Eye (tissue), 1 donor: ENCODE measurements at places on chromosomes 3 and 15.
A peak's percentile ranks its signal among the peaks of the same experiment; 100 is the strongest.

DNA sequence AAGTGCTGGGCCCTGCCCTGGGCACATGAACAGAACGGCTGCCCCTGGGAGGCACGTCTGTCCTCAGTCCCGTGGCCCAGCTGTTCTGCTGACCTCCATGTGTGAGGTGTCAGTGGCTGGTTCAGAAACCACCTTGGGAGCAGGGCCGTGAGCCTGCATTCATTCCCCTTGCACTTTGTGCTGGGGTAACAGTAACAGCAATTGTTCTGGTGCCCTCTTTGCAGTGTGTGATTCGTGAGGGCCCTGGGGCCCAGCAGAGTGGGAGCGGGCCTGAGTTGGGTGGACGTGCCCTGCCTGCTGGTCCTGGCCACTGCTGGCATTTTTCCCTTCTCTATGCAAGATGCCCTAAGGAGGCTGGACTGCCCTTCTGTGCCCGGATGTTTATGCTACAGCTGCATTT is 50.4 kb upstream of the MYZAP start:
- no peak for DNase-seq

DNA sequence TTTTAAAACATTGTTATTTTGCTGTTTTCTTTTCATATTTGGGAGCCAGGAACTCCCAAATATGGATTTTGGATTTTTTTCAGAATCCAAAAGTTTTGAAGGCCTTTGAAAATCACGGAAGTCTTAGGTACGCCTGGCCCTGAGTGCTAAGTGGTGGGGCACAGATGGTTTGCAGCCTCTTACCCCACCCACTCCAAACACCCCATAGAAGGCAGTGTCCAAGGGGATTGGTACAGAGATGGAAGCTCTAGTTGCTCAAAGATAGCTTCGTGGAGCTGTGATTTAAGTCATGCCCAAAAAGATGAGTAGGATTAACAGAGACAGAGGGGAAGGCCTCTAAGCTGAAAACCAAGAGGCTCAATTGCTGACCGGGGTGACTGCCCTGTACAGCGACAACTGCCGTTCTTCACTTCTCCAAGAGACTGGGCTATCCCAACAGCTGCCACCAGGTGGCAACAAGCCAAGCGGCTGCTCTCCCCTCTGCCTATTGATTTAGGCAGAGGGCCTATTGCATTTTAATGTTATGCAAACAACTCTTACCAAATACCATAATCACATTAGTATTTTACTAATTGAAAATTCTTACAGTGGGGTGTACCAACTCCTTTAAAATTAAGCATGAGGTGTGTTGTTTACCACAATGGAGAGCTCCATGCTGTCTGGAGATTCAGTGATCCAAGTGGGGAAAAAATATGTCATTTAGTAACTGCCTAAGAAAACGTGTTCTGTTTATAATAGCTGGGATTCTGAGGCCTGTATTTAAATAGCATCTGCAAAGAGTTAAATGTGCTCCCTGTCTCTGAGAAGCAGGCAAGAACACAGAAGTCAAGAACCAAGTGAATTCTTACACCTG is 64.0 kb upstream of the C15orf61 start:
- peak; percentile 93 for DNase-seq

DNA sequence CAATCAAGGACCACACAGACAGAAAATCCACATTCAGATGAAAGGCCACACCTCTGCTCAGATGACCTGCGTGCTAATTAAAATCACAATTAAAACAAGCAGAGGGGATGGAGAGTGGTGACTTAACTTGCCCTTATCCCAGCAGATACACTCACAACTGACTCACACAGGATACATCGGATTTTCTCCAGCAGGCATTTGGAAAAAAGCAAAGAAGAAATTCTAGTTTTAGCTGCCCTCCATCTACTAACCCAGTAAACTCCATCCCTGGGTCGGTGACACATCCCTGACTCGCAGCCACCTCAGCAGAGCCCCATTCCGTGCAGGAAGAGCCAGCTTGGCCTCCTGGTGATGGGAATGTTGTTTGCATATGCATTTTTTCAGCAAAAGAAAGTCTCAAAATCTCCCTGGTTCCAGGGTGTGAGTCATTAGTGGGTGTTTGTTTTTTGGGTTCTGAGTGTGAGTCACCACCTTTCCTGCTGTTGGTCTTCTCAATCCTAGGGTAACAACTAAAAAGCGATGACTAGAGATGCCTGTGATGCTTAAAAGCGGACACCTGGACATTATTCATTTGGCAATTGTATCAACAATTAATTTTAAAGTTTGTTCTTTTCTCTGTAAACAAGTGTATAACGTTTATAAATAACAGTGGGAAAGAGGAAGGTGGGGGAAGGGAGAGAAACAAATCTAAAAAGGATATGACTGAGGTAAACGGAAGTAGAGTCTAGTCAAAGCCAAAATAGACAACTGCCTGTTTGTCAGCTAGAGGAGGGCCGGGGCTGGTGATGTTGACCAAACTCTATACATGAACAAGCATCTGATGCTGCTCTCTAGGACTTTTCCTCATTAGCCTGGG is 49.8 kb upstream of the SLC4A7 start:
- DNase-seq: peak; percentile 54

DNA sequence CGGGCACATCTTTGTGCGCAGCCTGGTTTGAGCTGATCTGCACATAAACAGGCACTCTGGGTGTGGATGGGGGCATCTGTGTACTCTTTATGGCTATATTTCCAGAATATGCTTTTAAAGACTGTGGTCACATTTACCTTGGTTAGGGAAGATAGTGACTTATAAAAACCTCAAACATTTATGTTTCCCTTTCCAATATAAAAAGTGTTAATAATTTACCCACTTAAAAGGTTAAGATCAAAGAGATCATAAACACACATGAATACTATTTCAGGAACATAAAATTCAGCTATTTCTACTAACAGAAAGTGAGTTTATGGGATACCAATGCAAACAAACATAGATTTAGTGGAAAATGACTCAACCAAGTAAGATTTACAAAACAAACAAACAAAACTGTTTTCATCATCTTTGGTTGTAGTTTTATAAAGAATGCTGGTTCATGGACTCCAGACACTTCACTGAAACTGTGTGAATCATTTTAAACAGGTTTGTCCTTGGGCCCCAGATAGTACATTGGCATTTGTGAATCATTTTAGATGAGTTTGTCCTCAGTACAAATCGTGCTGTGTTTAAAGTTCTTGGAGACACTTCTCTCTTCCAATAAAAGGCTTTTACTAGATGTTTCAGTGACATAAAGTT is 253.5 kb upstream of the CTDSPL start:
- no peak for DNase-seq

DNA sequence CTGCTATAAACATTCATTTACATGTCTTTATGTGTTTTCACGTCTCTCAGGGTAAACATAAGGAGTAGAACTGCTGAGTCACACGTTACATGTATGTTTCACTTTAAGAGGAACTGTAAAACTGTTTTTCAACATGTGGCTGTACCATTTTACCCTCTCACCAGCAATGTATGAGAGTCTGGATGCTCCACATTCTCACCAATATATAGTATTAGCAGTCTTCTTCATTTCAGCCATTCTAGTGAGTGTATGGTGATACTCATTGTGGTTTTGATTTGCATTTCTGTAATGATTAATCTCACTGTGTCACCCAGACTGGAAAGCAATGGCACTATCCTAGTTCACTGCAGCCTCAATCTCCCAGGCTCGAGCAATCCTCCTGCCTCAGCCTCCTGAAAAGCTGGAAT is 37.1 kb downstream of the PHC3 start:
- no peak for DNase-seq

DNA sequence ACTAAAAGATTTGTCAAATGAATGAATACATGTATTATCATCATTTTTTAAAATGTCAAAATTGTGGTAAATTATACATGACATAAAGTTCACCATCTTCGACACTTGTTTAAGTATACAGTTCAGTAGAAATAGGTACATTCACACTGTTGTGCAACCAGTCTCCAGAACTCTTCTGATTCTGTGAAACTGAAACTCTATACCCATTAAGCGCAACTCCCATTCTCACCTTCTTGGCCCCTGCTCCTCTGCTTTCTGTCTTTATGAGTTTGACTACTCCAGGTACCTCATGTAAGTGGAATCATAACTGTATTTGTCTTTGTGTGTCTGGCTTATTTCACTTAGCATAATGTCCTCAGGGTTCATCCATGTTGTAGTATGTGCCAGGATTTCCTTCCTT is 50.1 kb upstream of the KBTBD8 start:
- DNase-seq: no peak

- DNase-seq: no peak
Observed at GRCh38 chr3:170178651-170179050, 2.9 kb downstream of the PHC3 start.

DNA sequence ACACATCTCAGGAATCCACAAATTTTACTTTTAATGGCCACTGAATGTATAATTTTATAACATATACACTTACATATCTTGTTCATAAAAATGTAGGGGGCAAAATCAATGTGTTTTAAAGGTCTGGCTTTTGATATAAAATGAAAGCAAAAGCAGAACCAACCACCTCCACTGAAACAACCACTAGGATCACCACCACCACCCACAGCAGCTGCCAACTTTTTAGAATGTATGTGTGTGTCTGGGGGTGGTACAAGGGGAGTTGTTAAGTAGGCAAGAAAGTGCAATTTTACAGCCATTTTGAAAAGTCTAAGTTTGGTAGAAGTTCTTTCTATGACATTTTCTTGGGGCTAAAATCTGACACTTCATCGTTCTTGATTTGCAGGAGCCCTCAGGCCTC is 44.0 kb downstream of the OTOL1 start:
- no peak for DNase-seq

GRCh38 chr15:98391568-98391967 is 256.8 kb upstream of the IGF1R start:
- DNase-seq: no peak

- DNase-seq: no peak
Observed at GRCh38 chr3:113271189-113271588, 59.8 kb downstream of the BOC start.

DNA sequence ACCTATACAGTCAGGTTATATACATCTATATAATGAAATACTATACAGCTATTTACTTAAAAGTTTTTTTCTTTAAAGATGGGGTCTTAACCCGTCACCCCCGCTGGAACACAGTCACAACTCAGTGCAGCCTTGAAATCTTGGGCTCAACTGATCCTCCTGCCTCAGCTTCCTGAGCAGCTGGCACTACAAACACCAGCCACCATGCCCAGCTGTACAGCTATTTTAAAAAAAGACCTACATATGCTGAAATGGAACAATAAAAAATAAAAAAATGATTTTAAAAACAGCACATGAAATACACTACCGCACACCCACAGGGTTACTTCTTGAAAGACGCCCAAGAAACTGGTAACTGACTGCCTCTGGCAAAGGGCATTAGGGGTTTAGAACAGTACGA is 3.8 kb downstream of the NCBP2 start:
- no peak for DNase-seq

- DNase-seq: peak; percentile 70
Observed at GRCh38 chr15:60961541-60962485, 267.3 kb downstream of the RORA start.

DNA sequence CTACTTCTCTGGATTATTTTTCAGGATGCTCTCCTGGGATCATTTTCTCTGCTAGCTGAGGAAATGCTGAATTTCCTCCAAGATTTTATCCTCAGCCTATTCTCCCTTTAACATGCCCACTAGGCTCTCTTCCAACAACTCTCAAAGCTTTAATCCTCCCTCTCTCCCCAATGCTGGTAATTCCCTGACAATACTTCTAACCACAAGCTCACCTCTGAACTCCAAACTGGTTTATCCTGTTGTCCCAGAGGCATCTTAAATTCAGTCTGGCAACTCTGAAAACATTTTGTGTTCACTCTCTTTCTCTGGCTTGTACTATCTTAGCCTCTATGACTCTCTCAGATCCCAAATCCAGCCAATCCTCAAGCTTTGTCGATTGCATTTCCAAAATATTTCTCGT is 490.3 kb downstream of the MECOM start:
- DNase-seq: no peak

DNA sequence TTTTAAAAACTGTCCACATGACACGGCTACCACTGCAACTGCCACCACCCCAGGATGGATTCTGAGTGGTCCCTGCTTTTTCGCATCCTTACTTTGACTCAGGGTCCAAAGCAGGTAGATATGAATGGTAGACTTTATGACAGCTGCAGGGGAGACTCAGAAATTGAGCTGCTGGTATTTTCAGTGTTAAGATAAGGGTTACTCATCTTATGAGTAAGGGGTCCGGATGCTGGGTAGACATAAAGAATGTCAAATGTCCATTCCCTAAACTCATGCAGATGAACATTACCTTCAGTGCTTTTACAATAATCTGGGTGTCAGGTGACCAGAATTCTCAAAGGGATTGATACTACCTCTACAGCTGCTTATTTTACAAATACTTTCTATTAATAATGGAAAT is 25.9 kb upstream of the BBX start:
- DNase-seq: no peak

DNA sequence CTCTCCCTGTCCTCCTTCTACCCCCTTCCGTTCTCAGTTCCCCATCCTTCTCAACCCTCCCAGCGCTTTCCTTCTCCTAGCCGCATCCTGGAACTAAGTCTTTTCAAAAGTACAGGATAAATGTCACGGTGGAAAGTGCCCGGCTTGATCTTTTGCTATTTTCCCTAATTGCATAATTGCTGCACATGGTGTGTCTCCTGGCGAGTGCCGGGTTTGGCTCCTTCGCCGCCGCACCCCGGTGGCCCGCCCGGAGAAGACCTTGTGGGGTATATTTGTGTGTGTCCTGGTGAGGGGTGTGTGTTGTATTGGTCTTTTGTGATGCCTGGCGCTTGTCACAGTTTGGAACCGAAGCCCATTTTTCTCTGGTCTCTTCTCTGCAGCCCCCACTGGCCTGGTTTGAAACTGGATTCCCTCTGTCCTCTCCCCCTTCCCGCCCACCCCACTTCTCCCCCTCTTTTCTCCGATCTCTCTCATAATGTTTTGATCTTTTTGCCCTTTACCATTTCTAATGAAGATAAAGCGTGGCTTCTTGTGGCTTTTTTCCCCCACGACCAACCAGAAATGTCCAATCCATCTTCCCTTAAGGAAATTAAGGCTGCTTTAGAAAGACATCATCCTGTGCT is 692 bp downstream of the UBE2E2 start:
- DNase-seq: peak; percentile 86
